ENCODE measurements at places on chromosomes 11 and 22.

DNA sequence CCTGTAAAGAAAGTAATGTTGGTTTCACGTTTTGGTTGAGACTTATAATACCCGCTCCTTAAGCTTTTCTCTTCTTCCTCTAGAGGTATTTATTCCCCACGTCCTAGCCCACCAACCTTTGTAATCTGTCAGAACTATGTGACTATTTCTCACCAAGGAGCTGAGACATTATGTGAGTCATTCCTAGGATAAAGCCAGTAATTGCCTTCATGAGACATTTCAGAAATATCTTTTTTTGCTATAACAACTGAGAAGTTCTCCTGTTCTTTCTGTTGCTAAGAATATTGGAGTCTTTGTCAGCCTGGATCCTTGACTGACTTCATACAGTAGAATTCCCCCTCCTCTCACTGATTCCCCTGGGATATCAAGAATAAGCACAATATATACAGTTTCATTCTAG is 1497.0 kb upstream of the TENM4 start:
- no peak for DNase-seq

DNA sequence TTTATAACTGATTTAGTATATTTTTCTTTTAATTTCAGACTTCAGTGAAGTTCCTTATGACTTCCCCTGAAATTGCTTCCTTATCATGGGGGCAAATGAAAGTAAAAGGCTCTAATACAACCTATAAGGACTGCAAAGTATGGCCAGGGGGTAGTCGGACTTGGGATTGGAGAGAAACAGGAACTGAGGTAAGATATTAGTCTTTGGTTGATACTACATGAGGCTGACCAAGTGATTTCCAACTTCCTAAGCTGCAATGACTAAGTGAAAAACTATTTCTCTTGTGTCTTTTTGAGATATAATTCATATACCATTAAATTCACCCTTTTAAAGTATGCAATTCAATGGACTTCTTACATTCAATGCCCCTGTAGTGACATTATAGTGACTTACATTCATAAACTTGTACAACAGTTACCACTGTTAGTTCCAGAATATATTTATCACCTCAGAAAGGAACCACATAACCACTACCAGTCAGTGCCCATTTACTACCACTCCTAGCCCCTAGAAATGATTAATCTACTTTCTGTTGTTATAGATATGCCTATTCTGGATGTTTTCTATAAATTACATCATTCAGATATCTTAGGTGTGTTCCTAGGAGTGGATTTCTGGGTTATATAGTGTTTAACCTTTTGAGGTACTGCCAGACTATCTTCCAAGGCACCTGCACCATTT is 21.6 kb downstream of the AAMDC start:
- DNase-seq, result no peak

DNA sequence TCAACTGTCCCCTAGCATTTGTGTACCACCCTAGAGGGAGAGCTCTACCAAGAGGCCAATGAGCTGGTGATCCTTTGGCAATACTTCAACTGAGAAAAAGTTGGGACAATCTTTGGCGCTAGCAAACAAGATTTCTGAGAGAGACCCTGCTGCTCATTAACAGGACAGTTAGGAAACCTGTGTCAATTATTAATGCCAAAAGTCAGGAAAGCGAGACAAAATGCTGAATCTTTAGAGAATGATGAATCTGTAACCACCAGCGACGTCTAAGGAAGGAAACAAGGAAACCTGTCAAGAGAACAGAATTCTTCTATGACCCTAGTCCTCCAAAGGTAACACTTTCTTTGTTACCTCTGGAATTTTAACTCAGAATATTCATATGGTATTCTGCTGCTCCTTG is 19.9 kb downstream of the LARGE2 start:
- no peak for DNase-seq

DNA sequence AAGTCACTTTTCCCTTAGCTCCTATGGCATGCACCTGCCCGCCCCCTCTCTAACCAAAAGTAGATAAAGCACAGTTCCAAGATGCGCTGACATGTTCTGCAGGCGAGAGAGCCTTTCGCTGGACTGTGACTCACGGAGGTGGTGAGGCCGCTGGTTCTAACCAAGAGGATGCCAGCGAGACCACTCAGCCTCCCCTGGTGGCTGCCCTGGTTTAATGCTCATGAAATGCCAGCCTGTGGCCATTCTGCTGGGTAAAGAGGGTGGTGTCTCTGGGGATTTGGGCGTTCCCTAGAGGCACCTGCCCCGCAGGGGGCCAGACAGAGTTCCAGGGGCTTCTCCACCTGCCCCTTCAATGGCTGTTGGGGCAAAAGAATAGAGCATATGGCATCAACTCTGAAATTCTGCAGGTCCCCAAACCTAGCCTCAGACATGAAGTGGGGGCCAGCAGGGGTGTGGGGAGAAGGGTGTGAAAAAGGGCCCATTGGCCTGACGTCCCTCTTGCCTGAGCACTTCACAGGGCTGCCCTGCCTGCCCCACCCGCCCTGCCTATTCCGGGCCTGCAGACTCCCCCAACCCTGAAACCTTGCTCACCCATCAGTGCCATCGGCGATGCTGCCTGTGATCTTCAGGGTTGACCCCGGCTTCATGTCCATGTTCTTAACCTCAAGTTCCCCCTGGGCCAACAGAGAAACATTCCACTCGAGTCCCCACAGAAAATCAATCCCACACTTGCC is 8.5 kb downstream of the LGALS2 start:
- DNase-seq, result no peak

GRCh38 chr22:35839841-35840301 is 122.2 kb downstream of the APOL5 start:
- no peak for DNase-seq

- DNase-seq, result no peak
Measured at GRCh38 chr11:12485328-12485727, 108.0 kb downstream of the PARVA start.

- DNase-seq, result no peak
Measured at GRCh38 chr11:120929090-120929489, 94.8 kb upstream of the TBCEL start.

DNA sequence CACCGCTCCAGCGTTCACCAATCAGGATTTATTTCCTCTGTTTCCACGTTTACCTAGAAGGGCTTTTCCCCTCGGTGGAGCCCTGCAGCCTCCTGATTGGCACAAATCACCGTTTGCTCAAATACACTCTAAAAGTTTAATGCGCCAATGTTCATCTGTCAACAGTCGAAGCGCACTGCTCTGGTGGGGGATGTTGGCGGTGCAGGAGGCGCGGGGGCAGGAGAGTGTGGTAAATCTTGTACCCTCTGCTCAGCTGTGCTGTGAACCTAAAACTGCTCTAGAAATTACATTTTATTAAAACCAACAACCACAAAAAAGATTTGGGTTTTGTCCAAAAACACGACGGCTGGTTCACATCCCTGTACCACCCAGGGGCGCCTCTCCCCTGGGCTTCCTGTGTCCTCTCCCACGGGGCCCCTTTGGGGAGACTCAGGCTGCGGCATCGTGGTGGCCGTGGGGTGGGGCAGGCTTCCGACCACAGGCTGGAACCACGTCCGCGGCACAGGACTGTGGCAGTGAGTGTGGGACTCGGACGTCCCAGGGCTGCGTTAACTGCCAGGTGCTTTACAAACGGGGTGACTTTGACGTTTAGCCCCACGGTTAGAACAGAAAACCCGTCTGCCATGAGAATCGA is 13.5 kb downstream of the TTLL8 start:
- DNase-seq, result no peak

DNA sequence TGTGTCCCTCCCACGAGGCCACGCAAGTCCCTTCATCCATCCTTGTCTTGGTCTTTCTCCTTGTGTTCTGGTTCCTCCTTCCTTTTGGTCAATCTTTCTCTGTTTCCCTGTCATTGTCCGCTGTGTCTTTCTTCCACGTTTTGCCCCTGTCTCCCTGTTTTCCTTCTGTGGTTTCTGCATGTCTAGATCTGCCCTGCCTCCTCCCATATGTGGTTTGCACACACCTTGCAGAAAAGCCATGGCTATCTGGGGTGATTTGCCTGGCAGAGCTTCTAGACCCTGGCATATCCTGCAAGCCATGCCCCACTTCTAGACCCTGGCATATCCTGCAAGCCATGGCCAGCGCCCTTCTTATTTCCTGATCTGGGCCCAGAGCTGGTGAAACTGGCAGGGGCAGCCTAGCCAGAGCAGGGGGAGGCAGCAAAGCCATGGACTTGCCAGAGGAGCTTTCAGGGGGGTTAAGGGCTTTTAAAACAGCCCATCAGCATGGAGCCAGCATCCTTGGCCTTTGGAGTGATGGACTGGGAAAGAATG is 131.6 kb upstream of the NECTIN1 start:
- DNase-seq, result no peak

GRCh38 chr22:24205438-24206195 is 24.3 kb downstream of the SUSD2 start:
- no peak for DNase-seq

DNA sequence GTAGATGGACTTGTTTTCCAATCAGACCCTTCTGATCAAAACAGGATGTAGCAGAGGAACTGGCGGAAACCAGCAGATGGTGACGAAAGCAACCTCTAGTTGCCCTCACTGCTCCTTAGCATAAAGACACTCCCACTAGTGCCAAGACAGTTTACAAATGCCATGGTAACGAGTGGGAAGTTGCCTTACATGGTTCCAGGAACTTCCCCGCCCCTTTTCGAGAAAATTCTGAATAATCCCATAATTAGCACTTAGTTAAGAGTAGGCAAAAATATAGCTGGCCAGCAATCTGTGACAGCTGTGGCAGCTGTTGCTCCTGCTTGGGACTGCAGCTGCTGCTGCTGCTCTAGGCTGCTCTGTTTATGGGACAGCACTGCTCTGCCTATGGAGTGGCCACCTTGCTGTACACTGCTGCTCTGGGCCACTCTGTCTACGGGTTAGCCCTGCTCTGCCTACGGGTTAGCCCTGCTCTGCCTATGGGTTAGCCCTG is 33.4 kb upstream of the SORL1 start:
- peak; percentile 9 for DNase-seq

DNA sequence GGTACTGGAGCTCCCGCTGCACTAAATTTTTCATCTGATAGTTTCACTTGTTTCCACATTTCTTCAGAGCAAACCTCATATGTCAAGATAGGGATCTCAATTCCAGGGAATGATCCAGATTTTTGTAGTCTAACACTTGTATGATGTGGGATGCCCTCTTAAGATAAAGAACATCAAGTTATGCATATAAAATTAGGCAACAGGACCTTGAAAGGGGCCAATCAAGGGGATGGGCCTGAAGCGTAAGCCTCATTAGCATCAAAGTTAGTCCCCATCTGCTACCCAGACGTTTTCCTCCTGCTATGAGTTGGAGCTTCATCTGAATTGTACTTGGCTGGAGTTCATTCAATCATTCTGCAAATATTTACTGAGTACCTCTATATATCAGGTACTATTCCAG is 17.5 kb downstream of the PDGFD start:
- DNase-seq, result no peak

- DNase-seq, result no peak
Measured at GRCh38 chr11:93189462-93189861, 8.3 kb downstream of the SLC36A4 start.

GRCh38 chr11:13857828-13858227 is 104.7 kb upstream of the SPON1 start:
- no peak for DNase-seq

DNA sequence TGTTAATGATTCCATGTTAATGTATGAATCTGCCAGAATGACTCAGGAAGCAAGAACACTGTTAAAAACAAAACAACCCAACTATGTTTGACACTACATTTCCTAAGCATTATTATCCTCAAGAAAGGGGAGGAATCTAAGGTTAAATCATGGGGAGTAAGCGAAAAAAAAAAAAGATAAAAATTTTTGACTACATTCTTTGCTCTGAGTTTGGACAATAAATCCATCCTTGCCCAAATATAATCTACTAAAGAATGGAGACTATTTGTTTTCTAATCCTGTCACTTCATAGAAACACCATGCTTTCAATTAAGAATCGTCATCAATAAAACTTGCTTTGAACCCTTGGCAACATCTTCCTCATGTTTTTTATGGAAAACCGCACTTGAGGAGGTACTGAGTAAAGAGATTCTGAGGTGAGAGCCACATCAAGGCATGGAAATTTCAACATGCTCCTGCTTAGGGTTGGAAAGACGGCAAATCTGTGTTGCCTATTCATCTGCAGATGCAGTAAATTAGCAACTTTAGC is 9.7 kb downstream of the MAML2 start:
- DNase-seq, result no peak

- DNase-seq, result no peak
Measured at GRCh38 chr11:108601150-108601549, 7.6 kb upstream of the EXPH5 start.

- no peak for DNase-seq
Measured at GRCh38 chr11:24634606-24635160, 137.8 kb downstream of the LUZP2 start.

DNA sequence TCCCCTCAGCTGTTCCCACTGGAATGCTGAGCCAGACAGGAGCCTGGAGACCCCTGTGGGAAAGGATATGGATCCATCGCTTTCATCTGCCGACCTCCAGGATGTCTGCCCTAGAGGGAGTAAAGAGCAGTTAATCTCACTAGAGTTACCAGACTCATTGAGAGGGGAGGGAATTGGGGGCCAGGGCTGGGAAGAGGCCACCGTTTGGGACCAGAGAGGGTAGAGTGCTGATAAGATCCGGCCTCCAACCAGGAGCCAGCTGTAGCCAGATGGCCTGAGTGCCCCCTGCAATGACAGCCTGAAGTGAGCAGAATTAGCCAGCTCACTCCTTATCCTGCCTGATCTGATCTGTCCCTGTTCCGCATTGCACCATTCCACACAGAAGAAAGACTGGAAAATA is 3.7 kb upstream of the APLNR start:
- no peak for DNase-seq

DNA sequence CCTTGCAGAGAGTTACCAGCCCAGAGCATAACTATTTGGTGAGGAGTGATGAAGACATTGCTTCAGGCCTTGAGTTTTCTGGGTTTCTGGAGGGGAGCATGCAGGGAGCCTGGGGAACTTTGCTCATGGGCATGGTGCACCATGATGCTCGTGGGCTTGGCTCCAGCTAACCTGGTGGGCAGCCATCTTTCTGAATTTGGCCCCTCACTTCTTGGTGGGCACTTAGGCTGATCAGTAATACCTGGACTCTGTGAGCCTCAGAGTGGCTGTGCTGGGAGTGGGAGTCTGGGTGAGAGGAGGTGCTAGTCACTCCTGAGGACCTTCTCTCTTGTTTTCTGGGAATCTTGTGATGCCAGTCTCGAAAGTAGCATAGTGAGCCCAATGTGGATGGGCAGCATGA is 30.6 kb downstream of the AMPD3 start:
- DNase-seq, result no peak

DNA sequence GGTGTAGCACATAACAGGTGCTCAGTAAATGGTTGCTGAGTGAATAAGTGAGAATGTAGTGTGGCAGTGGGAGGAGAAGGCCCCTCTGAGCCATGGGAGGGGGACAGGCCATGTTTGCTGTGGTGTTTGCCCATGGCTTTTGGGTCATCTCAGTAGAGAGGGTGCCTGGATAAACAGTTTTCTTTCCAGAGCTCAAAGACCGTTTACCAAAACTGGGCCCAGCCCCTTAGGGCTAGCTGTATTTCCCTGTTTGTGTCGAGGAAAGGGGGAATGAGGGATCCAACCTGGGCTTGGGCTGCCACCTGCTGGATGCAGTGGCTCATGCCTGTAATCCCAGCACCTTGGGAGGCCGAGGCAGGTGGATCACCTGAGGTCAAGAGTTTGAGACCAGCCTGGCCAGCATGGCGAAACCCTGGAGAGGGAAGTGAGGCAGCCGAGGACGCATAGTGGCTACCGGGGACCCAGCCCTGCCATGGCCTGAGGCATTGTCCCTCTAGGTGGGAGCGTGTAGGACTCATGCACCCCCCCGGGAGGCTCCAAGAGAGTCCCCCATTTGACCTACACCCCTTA is 8.7 kb upstream of the LTO1 start:
- no peak for DNase-seq

GRCh38 chr22:29134448-29134847 is 61.6 kb downstream of the KREMEN1 start:
- no peak for DNase-seq

Measured in activated gamma-delta T cell treated with Interleukin-2 at 50 U/mL for 16 hours (primary cell).